ENCODE measurements at places on chromosomes 5 and 9.

GRCh38 chr5:3237276-3237868 lies 358.3 kb upstream of the IRX1 start:
- no peak for DNase-seq

- no peak for DNase-seq
These were observed 45.6 kb downstream of the CFAP90 start for GRCh38 chr5:7805379-7805778.

DNA sequence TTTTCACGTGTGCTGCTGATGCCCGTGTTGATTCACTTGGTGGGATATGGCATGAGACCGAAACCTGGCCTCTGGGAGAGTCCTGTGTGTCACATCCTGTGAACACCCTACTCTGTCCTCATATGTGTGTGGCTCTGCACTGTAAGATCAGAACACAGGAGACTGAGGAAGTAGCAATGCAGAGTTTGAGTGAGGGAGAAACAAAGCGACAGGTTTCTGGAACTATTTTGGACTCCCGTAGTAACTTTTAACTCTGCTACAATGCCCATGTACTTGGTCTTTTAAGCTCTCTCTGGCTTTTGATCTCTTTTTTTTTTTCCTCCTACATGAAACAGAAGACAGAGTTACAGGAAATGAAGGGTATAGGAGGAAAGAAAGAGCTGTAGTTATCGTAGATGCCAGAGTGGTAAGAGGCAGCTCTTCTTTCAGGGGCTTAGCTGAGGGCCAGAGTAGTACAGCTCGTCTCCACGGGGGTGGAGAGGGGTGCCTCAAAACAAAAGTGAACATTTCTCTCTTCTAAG lies 26.6 kb downstream of the GRAMD2B start:
- no peak for DNase-seq

- DNase-seq = peak; percentile 97
These were observed 9.2 kb downstream of the RUFY1 start for GRCh38 chr5:179559284-179560252.

- DNase-seq = no peak
These were observed 55.8 kb downstream of the PDCD1LG2 start for GRCh38 chr9:5566054-5566618.

- DNase-seq = no peak
These were observed 72.2 kb upstream of the TNFSF8 start for GRCh38 chr9:115002371-115003120.

DNA sequence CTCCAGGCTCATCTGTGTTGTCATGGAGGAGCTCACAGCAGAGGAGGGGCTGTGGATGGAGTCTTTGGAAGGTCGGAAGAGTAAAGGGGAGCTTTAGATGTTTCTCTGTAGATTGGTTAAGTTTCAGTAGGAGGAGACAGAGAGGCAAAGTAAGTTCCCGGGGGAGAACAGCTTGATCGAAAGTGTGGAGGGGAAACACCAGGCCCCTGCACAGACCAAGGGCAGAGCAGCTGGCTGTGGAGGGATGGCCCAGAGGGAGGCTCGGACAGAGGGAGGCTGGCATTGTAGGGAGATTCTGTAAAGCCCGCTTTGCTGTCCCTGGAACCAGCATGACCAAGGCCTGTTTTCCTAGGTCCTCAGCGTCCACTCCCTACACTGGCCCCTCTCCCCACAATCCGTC lies 5.3 kb upstream of the OR2V2 start:
- DNase-seq = no peak

GRCh38 chr9:37617161-37617560 lies 24.8 kb upstream of the TOMM5 start:
- no peak for DNase-seq

GRCh38 chr5:95591490-95591901 lies 28.4 kb upstream of the GPR150 start:
- peak; percentile 32 for DNase-seq

DNA sequence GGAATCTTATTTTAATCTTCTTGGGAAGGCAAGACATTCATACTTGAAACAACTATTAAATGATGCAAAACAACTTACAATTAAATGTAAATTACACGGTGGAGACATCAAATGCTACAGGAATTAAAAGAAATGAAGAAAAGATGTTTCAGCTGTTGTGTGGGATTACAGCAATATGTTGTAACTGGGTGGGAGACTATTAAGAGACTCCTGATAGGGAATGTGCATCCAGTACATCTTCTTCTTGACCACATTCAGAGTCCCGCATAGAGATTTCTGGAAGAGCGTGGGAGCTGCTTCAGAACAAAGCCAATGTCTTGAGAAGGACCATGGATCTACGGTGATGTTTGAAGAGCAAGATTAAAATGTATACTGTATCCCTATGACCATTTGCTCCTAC lies 199.1 kb downstream of the PDE4D start:
- no peak for DNase-seq

DNA sequence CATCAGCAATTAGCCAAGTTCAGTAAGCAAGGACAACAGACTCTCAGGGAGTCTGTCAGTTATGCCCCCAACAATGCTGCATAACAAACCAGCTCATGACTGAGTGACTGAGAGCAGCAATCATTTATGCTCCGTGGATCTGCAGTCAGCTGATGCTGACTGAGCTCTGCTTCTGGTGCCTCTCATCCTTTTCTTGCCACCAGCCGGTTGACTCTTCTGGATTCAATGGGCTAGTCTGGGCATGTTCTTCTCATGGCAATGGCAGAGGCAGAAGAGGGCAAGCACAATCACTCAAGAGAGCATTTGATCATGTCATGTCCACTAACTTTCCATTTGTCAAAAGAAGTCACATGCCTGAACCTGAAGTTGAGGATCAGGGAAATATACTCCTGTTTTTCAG lies 157.0 kb upstream of the NTRK2 start:
- no peak for DNase-seq

DNA sequence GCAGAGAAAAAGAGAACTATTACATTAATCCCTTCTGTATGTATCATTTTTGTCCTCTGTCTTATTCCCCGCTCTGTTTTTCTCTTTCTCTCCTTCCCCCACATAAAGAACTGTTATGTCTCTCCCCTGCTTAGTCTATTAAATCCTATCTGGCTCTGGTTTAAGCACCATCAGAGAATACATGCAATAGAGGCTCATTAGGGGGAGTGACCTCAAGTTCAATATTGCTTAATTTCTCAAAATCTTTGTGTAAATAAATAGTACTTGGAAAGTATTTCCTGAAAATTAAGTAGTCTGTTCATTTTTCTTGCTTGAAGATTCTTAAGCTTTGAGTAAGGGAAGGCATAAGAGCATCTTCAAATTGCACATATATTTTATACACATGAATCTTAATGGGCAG lies 41.2 kb upstream of the FAM174A start:
- no peak for DNase-seq

DNA sequence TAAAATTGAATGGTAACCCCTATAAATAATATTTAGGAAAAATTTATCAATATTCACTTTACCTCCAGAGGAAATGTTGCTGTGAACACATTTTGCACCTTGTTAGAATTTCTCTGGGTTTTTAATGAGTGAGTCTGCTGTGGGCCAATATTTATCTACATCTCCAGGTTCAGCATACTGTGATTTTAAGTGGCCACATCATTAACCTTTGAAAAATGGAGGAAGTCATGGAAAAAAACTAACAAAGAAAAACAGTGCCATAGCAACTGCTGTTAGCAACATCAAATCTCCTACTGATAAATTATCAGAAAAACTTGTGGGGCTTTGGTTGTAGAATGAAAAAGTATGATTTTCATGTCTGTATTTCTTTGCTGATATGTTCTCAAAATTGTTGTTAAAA lies 55.0 kb downstream of the CD180 start:
- no peak for DNase-seq

- DNase-seq = no peak
These were observed 72.4 kb upstream of the UNC5A start for GRCh38 chr5:176737746-176738636.

DNA sequence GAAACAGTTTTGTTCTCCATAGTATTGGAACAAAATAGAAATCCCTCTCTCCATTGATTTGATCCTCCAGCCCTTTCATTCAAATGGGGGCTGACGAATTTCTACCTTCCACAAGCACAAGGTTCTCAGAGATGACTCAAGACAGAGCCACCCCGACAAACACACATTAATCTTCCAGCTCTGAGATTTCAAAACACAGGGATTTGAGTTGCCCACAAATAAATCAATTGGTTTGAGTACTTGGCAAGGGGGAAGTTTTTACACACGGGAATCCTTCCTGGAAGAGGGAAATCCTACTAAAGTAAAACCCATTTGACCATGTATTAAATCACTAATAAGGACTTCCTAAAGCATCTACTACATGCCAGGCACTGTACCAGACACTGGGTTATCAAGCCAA lies 5.4 kb downstream of the ADRA1B start:
- DNase-seq = no peak

DNA sequence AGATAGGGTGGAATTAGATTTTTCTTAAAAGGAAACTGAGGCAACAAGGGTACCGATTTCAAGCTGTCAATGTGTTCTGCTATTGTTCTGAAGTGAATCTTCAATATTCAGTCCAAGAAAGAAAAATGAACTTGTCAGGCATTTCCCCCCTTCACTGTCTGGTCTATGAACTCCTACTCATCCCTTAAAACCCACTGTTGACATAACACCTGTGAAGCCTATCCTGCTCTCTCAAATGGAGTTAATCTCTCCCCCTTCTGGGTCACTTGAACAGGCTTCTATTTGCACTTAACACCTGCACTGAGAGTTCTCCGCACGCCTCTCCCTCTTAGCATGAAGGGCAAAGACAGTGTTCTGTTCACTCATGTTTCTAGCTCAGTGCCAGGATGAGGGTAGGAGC lies 144.3 kb downstream of the CRB2 start:
- DNase-seq = no peak

- no peak for DNase-seq
These were observed 257.9 kb downstream of the SGCD start for GRCh38 chr5:156584871-156585270.

DNA sequence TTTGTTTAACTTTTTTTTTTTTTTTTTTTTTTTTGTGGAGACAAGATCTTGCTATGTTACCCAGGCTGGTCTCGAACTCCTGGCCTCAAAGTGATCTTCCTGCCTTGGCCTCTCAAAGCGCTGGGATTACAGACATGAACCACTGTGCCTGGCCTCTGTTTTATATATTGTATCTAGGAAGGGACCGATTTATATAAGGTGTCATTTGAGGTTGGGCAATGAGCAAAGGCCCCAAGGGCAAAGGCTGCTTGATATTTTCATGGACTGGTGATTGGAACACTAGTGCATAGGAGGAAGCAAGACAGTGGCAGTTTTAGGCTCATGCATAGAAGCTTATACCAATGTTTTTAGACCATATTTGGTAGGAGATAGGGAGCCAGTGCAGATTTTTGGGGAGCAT lies 3.2 kb downstream of the SLC26A2 start:
- no peak for DNase-seq

- DNase-seq = peak; percentile 91
These were observed 8.8 kb upstream of the TRAF1 start for GRCh38 chr9:120935383-120935857.

- DNase-seq = no peak
These were observed 6.0 kb upstream of the ZNF354C start for GRCh38 chr5:179054036-179054785.

DNA sequence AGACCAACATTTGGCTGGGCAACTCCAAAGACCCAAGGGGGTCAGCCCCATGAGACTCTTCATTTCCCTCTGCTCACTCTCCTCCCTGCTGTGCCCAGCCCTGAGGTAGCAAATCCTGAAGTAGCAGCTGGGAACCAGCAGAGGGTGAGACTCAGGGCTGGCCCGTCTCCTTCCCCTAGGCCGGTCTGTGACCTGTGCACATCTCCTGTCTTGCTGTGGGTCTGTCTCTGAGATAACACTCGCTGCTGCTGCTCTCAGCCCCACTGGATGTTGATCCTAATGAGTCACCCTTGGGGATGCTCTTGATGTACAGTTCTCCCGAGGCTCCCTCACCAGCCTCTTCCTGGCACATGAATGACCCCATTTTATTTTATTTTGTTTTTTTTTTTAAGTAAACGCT lies 7.3 kb upstream of the OR2V1 start:
- no peak for DNase-seq

- no peak for DNase-seq
These were observed 661 bp downstream of the NSMF start for GRCh38 chr9:137458194-137459151.

DNA sequence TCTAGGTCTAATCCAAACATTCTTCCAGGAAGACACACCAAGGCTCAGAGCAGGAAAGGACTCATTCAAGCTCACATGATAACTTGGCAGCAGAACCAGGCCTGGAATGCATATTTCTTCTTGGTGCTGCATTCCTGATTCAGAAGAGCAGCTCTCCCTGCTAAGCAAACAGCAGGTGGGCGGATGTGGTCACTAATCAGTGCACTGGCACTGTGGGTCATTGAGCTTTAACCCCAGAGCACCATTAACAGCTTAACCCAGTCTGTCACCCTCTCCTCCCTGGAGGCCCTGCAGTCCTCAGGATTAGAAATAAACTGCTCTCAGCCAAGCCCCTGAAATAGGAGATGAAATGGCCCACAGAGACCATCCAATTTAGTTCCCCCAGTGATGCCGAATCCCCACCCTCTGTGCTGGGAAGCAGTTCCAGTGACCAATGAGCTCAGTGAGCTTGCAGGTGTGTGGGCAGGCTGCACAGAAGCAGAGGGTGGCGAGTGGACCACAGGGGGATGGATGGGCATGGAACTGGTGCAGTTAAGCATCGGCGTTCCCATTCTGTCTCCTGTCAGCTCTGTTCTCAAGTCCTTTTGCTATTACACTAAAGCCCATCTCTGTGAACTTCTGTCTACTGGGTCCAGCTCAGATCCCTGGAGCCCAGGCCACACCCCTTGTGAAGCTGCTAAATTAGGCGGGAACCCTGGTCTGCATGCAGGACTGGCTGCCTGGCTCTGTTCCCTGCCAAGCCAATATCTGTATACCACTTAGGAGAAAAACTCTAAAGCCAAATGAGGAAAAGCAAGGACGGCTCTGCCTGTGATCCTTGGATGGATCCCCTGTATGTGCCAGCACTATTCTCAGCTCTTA lies 16.6 kb upstream of the MEGF9 start:
- peak; percentile 94 for DNase-seq

GRCh38 chr9:101126556-101126955 lies 98.0 kb downstream of the PLPPR1 start:
- no peak for DNase-seq

GRCh38 chr5:170225326-170226128 lies 7.3 kb upstream of the C5orf58 start:
- no peak for DNase-seq

- DNase-seq = no peak
These were observed 170.0 kb upstream of the DAPK1 start for GRCh38 chr9:87327575-87328125.
